ENCODE measurements at places on chromosomes 2 and 18. TPM values are rescaled to one million over a fixed set of nuclear protein-coding genes. Genes with fewer than 3 reads are reported as not detected.

The MARCHF4 gene
- not detected for total RNA-seq

The SH3RF3 gene
- total RNA-seq: 4.5 TPM

The CYP27C1 gene
- total RNA-seq: 3.5 TPM

The CHRNG gene
- total RNA-seq: not detected

The LONRF2 gene
- total RNA-seq: 2.9 TPM

All from stomach (tissue), 19 donors.